AG20443 (cell line): ENCODE measurements at places on chromosomes 4 and X.

- no peak for DNase-seq
Measured at GRCh38 chr4:88009871-88010270, 2.4 kb downstream of the PKD2 start.

DNA sequence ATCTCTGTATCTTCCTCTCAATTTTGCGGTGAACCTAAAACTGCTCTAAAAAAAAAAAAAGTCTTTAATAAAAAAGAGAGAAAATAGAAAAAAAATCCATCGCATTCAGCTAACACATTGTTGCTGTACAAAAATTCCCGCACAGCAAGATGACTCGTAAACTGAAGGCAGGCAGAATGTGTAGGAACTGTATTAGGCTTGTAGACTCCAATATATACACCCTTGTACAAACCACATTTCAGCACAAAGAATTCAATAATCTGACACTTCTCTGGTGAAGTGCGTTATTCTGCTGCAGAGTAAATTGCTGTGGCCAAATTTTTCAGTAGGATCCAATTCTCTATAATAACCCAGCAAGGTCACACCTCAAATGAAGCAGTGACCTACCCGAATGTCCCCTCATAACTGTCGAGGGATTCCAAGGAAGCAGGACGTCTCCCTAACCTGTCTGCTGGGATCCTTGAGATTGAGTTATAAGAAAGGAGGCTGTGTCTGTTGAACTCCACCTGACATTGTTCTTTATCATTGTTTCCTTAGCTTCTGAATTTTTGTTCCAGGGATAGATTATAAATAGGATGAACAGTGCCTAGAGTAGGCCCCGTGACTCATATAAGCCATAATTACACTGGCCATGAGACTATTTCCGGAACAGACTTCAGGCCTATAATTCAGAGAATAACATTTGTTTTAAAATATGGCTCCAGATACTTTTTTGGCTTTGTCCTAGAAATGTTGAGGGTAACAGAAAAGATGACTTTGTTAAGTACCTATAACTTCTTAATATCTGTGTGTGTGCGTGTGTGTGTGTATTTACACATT lies 348.3 kb downstream of the PCDH7 start:
- DNase-seq: no peak

DNA sequence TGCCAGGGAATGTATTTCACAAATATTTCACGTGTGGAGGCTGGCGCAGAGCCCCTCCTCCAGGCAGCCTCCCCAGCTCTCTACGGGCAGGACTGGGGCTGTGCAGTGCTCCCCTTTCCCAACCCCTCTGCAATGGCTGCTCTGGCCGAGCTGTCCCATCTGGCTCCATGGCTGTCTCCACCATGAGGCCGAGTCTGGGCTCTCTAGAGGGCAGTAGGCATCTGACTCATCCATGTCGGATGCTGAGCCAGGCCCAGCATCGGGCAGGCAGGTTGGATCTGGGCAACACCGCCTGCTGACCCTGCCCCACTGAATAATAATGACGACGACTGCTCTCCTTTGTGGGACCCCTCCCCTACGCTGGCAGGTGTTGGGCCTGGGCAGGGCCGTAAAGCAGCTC lies 11.0 kb upstream of the SH3TC1 start:
- peak; percentile 60 for DNase-seq

GRCh38 chrX:125742811-125743210 lies 423.1 kb downstream of the TEX13C start:
- DNase-seq: no peak

- peak; percentile 25 for DNase-seq
Measured at GRCh38 chr4:80201252-80202151, 4.2 kb downstream of the PRDM8 start.

DNA sequence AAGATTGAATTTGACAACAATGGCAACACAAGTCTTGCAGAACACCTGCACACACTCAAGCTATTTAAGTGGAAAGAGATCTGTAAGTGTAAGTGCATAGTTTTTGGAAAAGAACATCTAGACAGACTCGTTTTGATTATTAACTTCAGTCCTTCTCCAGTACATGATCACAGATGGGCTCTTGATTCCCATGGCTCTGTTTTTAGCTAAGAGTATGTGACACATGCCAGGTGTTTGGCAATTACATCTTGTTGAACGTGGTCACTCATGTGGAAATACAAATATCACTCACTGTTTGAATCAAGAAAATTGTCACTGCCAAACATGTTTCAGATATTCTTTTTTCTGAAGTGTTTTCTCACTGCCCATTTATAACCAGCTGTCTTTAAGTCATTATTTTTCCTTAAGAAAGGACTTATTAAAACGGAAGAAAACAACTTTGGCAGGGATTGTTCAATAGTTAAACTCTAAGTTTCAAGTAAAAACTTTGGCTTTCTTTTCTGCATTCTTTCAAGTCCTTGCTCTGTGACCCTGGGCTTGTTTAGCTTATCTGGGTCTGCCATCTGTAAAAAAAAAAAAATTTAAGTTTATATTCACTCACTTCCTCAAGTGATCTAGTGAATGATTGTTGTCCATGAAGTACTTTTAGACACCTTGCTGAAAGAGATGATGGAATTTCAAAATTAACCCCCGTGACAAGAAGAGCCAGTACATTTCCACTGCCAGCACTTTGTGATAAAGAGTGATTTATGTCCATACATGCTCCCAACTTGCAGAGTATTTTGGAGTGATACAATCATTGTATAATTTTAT lies 125.4 kb downstream of the ATXN3L start:
- no peak for DNase-seq

DNA sequence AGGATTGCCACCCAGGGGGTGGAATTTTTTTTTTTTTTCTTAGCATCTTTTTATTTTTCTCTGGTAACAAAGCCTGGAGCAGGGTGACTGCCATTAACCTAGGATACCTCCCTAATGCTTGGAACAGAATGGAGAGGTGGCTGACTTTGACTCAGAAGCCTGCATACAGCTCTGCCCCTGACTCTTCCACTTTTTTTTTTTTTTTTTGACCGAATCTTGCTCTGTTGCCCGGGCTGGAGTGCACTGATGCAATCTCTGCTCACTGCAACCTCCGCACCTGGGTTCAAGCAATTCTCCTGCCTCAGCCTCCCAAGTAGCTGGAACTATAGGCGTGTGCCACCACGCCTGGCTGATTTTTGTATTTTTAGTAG lies 341 bp upstream of the SLC2A9 start:
- no peak for DNase-seq

GRCh38 chr4:1676605-1677525 lies 7.2 kb downstream of the FAM53A start:
- DNase-seq: no peak

DNA sequence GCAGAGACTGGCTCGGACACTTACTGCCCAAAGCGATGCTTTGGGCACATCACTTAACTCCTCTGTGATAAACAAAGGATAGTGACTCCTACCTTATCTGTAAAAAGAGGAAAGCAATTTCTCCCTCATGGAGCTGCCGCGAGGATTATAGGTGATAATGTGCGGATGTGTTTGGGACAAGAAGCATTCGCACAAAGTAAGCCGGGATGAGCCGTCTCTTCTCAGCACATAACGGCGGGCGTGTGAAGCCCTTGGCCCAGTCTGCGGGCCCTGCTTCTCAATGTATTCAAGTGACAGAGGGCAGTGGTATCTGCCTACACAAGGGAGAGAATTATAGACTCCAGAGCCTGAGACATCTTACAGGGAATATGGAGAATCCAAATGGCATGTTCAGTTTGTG lies 550.3 kb upstream of the CPEB2 start:
- no peak for DNase-seq

GRCh38 chr4:111221371-111221770 lies 598.5 kb upstream of the PITX2 start:
- DNase-seq: no peak

DNA sequence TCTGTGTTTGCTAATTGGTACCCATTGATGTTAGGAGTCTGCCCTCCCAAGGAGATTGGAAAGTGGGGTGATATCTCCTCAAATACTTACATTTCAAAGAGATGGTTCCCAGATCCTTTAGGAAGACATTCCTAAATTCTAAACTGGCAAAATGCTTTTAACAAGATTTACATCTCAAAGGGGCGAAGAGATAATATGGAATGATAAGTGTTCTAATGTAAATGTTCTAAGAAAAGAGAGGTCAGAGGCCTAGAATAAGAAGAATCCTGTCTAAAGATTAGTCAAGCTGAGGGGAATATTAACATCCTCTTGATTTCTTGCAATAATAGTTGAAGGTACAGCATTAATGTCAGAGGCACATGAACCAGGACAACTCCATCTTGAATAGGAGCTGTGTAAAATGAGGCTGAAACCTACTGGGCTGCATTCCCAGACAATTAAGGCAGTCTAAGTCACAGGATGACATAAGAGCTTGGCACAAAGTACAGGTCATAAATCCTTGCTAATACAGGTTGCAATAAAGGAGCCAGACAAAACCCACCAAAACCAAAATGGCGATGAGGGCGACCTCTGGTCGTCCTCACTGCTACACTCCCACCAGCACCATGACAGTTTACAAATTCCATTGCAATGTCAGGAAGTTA lies 2248.1 kb downstream of the ARAP2 start:
- no peak for DNase-seq

DNA sequence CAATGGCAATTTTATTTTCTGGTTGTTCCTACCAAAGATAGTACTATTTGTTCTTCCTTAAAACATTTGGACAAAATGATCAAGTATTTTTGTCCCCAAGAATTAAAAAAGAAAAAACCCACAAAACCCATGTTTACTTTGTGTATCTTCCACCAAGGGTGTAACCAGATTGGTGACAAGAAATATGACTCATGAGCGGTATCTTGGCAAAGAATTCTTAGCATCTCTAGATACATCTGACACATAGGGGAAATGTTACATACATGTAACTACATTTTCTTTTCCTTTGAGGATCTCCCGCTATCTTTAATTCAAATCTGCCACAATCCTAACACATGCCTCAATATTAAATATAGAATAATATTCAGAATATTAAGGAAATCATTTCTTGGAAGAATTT lies 78.7 kb downstream of the WDFY3 start:
- DNase-seq: peak; percentile 19

DNA sequence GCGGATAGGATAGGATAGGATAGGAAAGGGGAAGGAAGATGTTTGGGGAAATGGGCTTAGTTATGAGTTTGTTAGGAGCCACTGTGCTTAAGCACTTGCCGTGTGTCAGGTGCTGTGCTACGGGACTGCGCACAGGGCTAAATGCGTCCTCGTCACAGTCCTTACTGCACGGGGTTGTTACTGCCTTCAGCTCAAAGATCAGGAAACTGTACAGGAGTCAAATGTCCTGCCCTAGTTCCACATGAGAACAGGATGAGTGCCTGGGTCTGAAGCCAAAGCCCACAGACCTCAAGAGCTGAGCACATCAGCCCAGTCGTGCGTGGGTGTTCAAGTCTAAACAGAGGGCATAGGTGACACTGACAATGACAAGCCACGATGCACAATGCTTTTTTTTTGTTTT lies 15.0 kb downstream of the ACSL1 start:
- no peak for DNase-seq

- DNase-seq: no peak
Measured at GRCh38 chrX:46251755-46252154, 293.5 kb downstream of the ZNF674 start.
